ENCODE measurements at places on chromosomes 7 and 10.
A peak's percentile ranks its signal among the peaks of the same experiment; 100 is the strongest.

DNA sequence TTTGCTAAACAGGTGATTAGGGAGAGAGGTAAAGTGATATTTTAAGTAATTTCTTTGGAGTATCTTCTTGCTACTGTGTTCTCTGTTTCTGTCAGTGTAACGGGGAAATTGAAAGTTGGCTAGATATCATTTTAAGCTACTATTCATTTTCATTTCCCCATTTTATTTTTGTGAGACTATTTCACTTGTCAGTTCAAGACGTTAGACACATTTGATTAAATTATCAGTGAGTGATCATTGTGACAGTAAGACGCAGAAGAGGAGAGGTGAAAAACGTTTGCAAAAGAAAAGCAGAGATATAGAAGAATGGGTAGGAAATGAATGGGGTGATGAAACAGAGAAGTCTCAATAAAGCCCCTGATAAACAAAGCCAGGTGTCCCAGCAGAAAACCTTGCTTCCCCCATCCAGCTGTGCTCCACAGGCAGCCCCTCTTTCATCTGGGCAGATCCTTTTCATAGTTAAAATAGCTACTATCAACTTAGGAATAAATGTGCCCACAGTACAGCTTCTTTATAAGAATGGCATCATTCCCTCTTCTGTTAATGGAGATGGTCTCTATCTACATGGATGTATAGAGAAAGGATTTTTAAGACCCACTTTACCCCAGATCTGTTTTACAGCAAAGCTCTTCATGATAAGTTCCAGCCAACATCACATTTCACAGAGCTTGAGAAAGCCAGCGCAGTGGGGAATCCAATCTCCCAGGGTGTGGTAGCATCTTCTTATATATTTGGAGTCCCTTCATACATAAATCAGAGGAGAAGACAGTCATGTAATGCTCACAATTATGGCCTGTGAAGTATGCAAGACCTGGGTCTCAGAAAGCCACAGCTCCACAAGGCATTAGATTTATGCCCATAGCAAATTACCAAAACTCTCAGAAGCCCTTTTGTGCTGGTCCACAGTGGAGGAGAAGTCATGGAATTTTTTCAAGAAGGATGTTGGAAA, 138.1 kb upstream of the ITGB1 start:
- no peak for DNase-seq

DNA sequence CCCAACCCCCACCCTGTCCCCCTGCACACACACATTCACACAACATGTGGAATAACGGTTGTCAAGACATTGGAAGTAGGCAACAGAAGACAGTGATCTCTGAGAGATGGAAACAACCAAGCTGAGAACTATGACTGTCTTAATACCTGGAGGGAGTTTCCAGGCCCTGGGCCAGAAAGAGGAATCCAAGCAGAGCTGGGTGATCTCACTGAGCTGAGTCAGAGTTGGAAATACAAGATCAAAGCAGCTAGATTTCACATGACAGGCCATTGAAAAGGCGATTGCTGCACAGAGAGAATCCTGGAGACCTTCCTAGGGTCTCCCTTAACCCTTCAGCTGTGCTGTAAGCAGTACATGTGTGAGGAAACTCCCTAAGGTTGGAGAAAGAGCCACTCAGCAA, 165.8 kb upstream of the PRSS1 start:
- no peak for DNase-seq

GRCh38 chr7:76397409-76398183, 11.9 kb downstream of the SSC4D start:
- peak; percentile 19 for DNase-seq

DNA sequence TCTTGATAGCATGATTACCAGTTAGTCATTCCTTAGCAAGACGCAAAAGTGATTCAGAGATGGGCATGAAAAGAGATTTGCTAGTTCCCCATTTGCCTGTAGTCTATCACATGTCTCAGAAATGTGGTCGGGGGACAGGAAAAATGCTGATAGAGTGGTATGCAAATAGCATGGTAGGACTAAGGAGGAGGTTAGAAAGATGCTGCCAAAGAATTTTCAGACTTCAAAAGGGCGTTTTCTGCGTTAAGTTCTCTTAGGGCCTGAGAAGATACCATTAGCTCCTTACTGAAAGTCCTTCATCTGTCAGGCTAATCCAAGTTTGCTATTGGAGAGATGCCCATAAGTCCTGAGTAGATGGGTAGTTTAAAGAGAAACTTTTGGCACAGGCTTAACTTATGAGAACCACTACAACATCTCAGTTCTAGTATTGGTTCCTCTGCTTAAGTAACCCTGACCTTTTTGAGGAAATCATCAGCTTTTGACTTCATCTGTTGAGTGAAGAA, 2.7 kb downstream of the CALD1 start:
- no peak for DNase-seq

- no peak for DNase-seq
Measured at GRCh38 chr7:78542541-78542940, 744.0 kb downstream of the PHTF2 start.

DNA sequence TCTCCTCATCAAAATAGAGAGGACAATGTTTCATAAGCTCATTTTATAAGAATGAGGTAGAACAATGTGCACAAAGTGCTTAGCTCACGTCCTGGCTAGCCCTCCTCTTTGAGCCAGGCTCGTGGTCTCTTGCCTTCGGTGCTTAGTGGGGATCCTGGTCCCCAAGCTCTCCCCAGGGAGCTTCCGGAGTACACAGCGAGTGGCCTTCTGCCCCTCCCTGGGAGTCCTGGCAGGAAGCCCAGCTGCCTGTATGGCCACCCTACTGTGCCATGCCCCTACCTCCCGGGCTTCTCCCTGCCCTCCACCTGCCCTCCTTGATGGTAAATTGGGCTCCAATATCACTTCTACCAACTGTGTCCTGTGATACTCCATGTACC, 868 bp downstream of the MYO1G start:
- no peak for DNase-seq

GRCh38 chr10:95832216-95833041, 75.3 kb upstream of the CC2D2B start:
- no peak for DNase-seq

GRCh38 chr7:42736931-42737330, 174.9 kb downstream of the C7orf25 start:
- no peak for DNase-seq

GRCh38 chr10:26491934-26492333, 53.8 kb downstream of the APBB1IP start:
- no peak for DNase-seq
